ENCODE measurements at places on chromosomes 3 and 15. TPM values are rescaled to one million over a fixed set of nuclear protein-coding genes. Genes with fewer than 3 reads are reported as not detected.

IQCF5 gene
- not detected for total RNA-seq

LRRC15 gene
- total RNA-seq = 0.05 TPM

CLDN16 gene
- total RNA-seq = 0.11 TPM

CCDC13 gene
- total RNA-seq = 0.90 TPM

CPN2 gene
- total RNA-seq = not detected

P2RY12 gene
- total RNA-seq = not detected

FETUB gene
- not detected for total RNA-seq

ZNF770 gene
- total RNA-seq = 77.8 TPM

PAQR5 gene
- 0.89 TPM for total RNA-seq

SKOR1 gene
- 1.1 TPM for total RNA-seq

GPR15 gene
- total RNA-seq = not detected

ZNF385D gene
- total RNA-seq = 3.7 TPM

CATSPER2 gene
- 6.6 TPM for total RNA-seq

DISP2 gene
- 0.76 TPM for total RNA-seq

TMEM202 gene
- not detected for total RNA-seq

SYNPR gene
- 3.7 TPM for total RNA-seq

CHRNA7 gene
- total RNA-seq = 3.0 TPM

CLDND1 gene
- 87.2 TPM for total RNA-seq

MUSTN1 gene
- total RNA-seq = not detected

GMNC gene
- total RNA-seq = 0.60 TPM

CCR8 gene
- total RNA-seq = not detected

GCSAM gene
- total RNA-seq = 1.2 TPM

DUOX1 gene
- total RNA-seq = 7.2 TPM

GOLGA6L7 gene
- total RNA-seq = not detected

Measured in mesothelial cell of epicardium (in vitro differentiated cells).